Stimulated activated CD4-positive, alpha-beta T cell treated with anti-CD3 and anti-CD28 coated beads, Interleukin-15, amount 100 ng/mL, for 24 hours (primary cell): ENCODE measurements at places on chromosomes 16 and 17.
A peak's percentile ranks its signal among the peaks of the same experiment; 100 is the strongest.

GRCh38 chr16:63289834-63290460, 1253.7 kb upstream of the CDH8 start:
- DNase-seq, result peak; percentile 2

- no peak for DNase-seq
These were observed 82.4 kb downstream of the NDE1 start for GRCh38 chr16:15732416-15732815.

- DNase-seq, result no peak
These were observed 4.8 kb downstream of the CA7 start for GRCh38 chr16:66849021-66849420.

DNA sequence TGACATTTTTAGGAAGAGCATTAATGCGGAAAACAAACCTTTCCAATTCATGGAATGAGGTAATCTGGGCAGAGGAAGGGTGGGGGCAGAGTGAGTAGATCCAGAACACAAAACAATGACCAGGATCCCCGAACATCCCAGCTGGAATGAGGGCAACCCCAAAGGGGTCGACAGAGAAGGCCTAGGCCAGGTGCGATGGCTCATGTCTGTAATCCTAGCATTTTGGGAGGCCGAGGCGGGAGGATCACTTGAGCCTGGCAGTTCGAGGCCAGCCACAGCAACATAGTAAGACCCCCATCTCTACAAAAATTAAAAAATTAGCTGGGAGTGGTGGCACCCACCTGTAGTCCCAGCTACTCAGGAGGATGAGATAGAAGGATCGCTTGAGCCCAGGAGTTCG, 64.7 kb downstream of the ZFHX3 start:
- DNase-seq, result no peak

DNA sequence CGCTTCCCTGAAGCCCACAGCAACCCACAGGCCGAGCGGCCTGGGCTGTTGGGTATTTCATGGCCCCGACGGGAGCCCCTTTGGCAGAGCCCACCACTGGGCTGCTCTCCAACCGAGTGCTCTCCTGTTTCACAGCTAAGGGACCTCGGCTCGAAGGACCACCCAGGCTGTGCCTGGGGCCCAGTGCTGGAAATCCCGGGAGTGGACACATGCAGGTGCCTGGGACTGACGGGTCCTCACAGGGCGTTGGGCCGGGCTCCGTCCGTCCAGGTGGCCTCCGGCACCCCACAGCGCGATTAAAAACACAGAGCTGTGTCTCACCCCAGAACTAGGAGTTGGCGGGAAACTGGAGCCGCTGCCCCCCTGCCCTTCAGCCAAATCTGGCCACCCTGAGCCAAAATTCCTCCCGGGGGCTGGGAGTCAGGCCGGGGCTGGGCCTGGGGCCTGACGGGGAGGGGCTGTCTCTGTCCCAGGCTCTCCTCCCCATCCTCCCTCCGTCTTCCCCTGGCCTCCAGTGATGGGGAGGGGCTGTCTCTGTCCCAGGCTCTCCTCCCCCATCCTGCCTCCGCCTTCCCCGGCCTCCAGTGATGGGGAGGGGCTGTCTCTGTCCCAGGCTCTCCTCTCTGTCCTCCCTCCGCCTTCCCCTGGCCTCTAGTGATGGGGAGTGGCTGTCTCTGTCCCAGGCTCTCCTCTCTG, 14.1 kb downstream of the UTS2R start:
- DNase-seq, result no peak

DNA sequence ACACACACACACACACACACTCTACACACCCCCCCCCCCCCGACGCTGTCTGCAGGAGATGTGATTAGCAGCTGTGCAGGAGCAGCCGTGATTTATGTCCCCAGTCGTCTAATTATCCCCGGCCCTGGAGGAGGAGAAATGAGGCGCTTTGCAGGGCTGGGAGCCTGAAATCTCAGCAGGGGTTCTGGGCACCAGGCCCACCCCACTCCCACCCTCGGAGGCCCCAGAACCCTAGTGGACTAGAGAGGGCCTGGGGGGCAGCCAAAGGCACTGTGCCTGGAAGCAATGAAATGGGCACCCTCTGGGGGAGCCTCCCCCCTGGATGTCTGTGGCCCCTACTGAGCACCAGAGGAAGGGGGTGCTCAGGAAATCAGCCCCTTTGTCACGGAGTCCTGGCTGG, 134.2 kb upstream of the CIBAR2 start:
- DNase-seq, result no peak

DNA sequence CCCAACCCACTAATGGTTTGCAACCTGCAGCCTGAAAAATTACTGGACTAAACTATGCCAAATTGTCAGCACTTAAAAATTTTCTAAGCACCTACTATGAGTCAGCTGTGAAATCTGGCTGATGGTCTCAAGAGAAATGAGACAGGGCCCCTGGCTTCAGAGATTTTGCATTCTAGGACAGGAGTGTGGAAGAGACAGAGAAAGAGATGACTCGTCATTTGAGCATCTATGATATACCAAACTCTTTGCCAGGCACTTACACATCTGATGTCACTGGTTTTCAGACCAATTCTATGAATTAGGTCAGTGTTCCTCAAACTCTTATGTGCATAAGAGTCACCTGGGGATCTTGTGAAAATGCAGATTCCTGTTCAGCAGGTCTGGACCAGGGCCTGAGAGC, 44.4 kb downstream of the CLEC19A start:
- DNase-seq, result no peak
